Activated CD8-positive, alpha-beta memory T cell treated with anti-CD3 and anti-CD28 coated beads, Interleukin-2, amount 10 ng/mL, durations not matched to agents 7 days and 5 days (primary cell): ENCODE measurements at places on chromosomes 5 and 9.

- no peak for DNase-seq
Observed at GRCh38 chr5:67686746-67687145, 490.1 kb upstream of the CD180 start.

- no peak for DNase-seq
Observed at GRCh38 chr5:153605386-153605785, 114.9 kb downstream of the GRIA1 start.

GRCh38 chr9:97840521-97840920 is 12.5 kb upstream of the FOXE1 start:
- DNase-seq: no peak

GRCh38 chr5:135206862-135207261 is 172.8 kb upstream of the PITX1 start:
- peak; percentile 28 for DNase-seq
